ENCODE measurements at places on chromosomes 12 and 14.

DNA sequence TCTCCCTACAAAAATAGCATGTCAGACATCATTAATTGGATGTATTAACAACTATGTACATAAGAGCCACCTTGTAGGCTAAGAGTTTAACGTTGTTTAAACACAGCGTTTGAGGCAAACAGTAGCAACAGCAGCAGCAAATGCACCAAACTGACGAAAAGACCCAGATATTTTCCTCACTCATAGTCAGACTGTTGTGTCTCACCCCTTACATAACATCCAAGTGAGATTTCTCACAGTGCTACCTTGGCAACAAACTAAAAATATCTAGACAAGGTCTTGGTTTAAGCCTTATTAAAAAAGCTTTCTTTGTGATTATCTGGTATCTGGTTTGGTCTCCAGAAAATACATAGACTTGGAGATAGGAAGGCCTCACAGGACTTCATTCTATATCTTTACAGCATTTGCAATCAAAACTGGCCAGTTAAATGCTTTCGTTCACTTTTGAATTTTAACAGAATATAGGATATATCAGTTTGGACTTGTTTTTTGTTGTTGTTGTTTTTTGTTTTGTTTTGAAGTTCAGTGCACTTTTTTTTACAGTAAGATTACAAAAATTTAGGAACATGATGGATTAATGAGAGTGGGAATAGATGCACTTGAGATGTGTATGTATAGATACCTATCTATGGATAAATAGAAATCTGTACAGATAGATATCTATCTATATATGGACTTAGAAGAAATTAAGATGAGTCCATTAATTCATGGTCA, 4.1 kb downstream of the BHLHE41 start:
- DNase-seq = no peak

GRCh38 chr12:42410340-42410739, 84.4 kb downstream of the PPHLN1 start:
- no peak for DNase-seq

- no peak for DNase-seq
These were observed 73.3 kb downstream of the CEP128 start for GRCh38 chr14:80868260-80868659.

DNA sequence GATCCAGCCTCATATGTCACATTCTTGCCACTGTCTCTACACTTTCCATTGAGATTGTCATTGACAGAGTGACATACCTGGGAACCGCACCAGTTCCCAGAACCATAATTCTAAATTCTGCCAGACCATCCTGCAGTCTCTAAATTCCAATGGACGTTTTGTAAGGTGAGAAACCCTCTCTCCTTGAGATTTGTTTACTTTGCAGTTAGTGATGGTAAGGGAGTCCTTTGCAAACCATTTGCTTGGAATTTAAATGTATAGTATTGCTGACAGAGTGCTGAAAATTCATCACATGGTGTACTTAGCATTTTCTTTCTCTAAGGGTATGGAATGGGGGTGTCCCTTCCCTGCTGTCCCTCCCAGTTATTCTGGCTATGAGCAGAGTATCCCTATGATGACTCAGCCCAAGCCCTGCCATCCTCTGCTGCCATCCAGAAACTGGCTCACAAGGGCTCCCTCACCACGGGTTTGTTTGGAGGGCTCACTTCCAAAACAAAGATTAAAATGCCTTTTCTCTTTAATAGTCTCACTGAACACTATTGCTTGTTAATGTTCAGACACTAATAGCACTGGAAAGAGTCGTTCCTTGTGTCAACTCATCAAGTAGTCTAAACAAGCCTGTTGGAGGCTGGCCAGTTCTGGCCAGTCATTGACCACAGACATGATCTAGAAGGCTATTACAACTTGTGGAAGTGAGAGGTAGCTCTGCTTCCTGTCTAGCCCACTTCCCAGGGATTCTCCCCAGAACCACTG, 129.0 kb upstream of the HMGA2 start:
- DNase-seq = peak; percentile 62

DNA sequence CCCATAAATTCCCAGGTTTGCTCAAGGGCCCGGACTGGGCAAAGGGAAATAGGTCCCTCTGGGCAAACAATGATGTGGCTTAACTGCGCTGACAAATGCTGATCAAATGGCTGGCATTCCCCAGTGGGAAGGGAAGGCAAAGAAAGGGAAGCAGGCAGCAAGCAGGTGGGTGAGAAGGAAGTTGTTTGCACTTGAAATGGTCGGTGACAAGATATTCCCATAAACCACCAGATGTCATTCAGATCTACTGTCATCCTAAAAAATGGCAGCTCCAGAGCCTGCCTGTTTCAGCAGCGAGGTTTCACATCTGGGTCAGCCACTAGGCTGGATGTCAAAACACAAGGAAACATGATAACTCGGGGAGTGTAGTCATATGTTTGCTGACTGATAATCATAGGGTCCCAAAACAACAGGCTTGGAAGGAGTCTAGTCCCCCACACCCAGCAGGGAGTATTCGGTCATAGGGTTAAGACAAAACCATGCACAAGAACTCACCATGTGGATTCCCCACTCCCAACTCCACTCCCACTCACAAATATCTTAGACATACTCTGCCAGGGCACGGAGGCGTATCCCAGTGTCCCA, 37.9 kb upstream of the MDM1 start:
- DNase-seq = no peak

DNA sequence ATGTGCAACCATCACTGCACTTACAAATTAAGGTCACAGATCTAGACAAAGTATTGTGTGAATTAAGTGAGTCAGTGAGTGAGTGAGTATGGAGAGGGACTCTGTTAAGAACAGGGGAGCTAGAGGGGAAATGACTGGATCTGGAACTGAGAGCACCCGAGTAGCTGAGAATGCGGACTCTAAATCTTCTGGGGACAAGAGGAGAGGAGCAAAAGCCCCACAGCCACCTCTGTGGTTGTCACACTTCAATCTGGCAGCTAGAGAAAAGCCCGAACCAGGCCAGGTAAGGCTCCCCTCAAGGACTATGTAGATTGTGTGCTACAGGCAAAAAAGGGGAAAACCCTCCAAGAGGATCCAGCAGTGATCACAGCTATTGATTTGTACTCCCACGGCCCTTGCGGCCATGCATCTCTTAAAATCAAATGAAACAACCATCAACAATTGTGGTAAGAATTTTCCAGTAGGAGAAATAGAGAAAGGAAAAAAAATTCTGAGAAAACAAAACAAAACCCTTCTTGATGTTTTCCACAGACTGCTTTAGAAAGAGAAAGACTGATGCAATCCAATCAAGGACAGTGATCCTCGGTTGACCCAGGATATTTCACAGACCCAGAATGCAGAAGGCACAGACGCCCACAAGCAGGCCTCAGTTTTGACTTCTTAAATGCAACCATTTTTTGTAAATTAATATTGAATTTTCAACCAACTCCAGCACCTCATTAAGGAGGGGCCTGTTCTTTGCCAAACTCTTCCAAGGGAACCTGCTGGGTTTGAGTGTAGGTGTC, 109.6 kb downstream of the SLC38A6 start:
- no peak for DNase-seq

- no peak for DNase-seq
These were observed 158.9 kb downstream of the GPR65 start for GRCh38 chr14:88163731-88164255.

DNA sequence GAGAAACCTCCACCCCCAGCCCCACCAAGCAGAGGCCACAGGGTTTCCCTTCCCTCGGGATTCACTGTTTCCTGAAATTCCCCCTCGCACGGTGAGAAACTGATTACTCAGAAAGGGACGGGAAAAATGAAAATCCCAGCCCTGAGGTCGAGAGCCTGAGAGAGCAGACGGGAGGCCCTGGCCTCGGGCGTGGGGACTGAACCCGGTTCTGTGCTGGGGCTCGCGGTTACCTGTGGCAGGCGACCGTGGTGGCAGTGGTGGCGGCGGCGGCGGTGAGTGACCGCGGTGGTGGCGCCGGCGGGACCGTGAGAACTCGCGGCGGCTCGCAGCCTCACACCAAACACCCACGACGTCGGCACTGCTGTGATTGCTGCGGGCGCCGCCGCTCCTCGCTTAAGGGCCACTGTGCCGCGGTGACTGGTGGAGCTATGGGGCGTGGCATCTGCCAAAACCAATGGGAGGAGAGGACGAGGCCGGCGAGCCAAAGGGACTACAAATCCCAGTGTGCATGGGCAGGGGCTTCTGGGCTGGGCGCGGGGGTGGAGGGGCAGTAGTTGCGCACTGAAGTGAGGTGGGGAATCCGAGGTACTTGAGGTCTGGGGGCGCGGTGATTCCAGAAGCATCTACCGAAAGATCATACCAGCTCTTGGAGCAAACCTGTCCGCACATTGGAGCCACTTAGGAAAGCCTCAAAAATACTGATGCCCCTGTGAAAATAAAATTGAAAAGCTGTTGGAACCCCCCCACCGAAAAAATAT, at the start of gene LGMN:
Gene LGMN, minus strand, starts transcription at position 369 of the 758 bp plus-strand sequence. CDS start 15,841 bp downstream, outside the sequence.
- peak; percentile 93 for DNase-seq

DNA sequence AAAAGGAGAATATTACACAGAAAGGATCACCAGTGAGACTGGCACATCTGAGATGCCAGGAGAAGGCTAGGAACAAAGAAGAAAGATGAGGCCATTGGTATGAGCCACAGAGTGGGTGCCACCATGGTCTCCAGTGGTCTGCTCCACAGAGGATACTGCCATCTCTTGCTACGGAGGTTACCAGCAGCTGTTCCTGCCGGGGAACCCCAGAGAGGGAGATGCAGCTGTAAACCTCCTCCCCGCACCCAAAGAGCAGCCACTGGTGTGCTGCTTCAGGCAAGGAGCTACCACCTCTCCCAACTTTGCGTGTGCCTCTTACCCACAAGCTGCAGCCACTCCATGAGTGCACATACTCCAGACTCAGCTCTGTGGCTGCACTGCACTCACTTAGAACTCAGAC, 201.5 kb upstream of the RTL1 start:
- no peak for DNase-seq

GRCh38 chr14:34498684-34499412, 36.8 kb upstream of the SPTSSA start:
- DNase-seq = no peak

DNA sequence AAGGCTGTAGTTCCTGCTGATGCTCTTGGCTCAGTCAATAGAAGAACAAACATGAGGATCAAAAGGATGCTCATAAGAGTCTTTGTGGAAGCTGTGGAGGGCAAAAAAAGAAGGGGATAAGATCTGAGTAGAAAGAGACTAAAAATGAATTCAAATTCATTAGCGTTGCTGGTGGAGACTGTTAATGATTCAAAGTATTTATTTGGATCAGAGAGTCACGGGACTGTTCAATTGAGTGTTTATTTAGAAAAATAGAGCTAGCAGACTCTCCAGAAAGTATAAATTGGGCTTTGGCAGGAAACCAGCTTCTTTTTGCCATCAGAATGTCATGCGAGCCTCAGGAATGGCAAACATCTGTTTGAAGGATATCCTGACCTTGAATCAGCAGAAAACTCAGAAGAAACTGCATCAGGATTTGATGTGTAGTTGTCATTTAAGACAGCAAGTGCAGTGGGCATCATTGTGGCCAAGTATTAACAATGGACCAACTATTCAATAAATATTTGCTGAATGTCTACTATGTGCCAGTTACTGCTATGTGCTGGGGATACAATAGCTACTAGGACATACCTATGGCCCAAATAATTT, 126.4 kb downstream of the TBC1D30 start:
- no peak for DNase-seq

- no peak for DNase-seq
These were observed 20.9 kb downstream of the DMAC2L start for GRCh38 chr14:50333014-50333509.

- peak; percentile 32 for DNase-seq
These were observed 146.5 kb downstream of the ETV6 start for GRCh38 chr12:11795913-11796459.

GRCh38 chr14:63009495-63009894, 35.8 kb downstream of the KCNH5 start:
- DNase-seq = no peak

DNA sequence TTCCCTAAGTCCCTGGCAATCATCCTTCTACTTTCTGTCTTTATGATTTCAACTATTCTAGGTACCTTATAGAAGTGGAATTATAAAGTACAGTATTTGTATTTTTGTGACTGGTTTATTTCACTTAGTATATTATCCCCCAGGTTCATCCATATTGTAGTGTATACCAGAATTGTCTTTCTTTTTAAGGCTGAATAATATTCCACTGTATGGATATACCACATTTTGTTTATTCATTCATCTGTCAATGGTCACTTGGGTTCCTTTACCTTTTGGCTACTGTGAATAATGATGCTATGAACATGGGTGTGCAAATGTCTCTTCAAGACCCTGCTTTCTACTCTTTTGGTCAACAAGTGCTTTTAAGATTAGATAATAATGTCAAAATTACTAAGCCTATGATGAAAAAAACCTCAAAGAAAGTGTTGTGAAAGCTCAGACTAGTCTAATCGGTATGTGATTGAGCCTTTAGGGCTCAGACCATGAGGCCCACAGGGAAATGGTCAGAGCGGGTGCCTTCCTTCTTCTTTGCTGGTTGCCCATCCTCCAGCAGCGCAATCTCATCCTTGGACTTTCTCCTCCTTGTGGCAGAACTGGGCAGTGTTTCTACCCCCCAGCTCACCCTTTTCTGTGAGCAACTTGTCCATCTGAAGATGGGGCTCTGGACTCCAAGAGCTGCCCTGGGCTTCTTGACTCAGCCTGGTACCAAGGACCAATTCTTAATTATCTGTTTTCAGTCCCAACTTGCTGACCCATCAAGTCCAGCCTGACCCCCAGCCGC, 105.4 kb downstream of the TTC8 start:
- no peak for DNase-seq

GRCh38 chr12:3632256-3632655, 120.7 kb downstream of the CRACR2A start:
- no peak for DNase-seq

DNA sequence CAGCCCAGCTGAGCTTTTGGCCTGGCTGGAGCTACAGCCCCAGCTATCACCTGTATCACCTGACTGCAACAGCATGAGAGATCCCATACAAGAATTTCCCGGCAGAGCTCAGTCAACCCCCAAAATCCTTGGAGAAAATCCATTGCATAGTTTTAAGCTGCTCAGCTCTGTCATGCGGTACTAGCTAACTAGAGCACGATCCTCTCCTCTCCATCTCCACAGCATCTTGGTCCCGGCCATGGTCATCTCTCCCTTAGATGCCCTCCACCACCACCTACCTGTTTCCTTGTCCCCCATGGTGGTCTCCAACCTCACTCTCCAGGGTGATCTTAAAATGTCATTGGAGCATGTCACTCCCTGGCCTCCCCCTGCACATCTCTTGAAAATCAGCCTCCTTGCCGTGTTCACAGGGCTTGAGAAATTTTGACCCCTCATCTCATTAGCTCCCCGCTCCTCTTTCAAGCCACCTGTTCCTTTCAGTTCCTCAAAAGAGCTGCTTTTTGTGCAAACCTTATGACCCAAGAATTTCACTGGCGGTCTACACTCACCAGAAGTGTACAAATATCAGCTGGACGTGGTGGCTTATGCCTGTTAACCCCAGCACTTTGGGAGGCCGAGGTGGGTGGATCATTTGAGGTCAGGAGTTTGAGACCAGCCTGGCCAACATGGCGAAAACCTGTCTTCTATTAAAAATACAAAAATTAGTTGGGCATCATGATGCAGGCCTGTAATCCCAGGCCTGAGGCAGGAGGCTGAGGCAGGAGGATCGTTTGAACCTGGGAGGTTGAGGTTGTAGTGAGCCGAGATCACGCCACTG, 8.1 kb upstream of the CLMN start:
- DNase-seq = no peak

All from AG08396 (cell line).